Stimulated activated CD4-positive, alpha-beta T cell treated with anti-CD3 and anti-CD28 coated beads, Interleukin-4, amount 100 ng/mL, for 4 hours (primary cell): ENCODE measurements at places on chromosomes 1 and 21.

- no peak for DNase-seq
Observed at GRCh38 chr1:21035794-21036193, 140.9 kb downstream of the EIF4G3 start.

DNA sequence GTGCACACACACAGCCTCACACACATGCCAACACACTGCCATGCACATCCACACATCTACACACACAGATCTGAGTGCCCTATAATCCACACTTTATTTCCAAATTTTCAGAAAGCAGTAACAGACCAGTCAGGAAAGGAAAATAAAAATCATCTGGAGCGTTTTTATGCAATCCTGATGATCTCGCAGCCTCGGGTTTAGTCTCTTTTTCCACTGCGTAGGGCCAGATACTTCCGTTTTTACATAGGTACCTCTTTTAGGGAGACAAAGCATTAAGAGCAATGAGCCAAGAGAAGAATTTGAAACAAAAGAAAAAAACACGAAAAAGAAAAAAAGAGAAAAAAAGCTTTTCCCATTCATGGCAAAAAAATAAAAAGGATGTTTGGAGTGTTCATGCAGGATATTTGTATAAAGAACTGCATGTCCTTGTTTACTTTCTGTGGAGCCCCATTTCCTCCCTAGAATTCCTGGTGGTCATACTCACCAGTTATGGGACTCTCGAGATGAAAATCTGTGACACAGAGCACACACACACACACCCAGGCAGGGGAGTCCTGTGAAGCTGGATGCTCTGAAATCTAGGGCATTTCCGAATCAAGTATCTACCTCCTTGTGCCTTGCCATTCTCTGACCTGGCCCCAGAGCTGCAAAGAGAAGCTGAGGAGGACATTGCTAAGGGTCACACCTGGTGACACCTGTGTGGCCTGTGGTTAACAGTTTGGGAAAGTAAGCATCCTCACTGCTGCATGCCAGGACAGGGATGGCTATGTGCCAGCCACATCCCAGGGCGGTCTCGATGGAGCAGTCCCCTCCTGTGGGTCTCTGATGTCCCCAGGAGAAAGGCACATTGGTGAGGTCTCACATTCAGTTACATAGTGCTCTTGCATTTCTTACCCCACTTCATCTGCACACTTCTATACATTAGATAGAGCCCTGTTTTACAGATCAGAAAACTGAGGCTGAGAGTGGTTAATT lies 83.6 kb downstream of the RUNX1 start:
- no peak for DNase-seq

DNA sequence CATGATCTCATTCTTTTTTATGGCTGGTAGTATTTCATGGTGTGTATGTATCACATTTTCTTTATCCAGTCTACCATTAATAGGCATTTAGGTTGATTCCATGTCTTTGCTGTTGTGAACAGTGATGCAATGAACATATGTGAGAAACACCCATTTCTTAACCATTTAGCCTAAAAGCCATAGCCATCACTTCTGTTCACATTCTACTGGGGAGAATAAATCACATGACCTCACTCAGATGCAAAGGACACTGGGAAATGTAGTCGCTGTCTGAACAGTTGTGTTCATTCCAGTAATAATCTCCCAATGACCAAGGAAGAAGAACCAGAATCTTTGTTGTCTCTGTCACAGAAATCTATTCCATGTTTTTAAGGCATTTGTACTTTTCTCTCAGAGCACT lies 15.1 kb upstream of the PLA2G2E start:
- no peak for DNase-seq

- DNase-seq: no peak
Observed at GRCh38 chr1:182707122-182707521, 22.7 kb upstream of the RGS8 start.

- no peak for DNase-seq
Observed at GRCh38 chr1:243411472-243411871, 155.6 kb downstream of the SDCCAG8 start.
